ENCODE measurements at places on chromosomes 1 and 21.

GRCh38 chr1:193971595-193971994 lies 785.2 kb upstream of the B3GALT2 start:
- no peak for DNase-seq

DNA sequence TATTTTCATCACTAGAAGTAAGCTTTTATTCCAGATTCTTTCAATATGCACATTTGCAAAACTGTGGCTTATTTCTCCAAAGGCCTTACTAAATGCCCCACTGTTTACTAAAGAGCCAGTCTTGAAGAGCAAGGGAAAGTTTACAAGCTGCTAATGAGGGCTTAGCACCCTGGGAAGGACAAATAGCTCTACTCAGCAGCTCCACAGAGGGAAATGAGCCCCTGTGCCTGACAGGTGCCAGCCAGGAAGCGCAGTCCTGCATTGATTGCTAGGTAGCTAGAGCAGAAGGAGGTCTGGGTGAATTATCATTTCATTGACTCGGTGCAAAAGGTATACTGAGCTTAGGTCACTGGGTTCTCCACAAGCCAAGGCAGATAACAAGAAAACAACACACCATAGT lies 307.0 kb downstream of the SETD4 start:
- DNase-seq, result no peak

GRCh38 chr1:38285807-38286530 lies 239.4 kb upstream of the POU3F1 start:
- DNase-seq, result no peak

DNA sequence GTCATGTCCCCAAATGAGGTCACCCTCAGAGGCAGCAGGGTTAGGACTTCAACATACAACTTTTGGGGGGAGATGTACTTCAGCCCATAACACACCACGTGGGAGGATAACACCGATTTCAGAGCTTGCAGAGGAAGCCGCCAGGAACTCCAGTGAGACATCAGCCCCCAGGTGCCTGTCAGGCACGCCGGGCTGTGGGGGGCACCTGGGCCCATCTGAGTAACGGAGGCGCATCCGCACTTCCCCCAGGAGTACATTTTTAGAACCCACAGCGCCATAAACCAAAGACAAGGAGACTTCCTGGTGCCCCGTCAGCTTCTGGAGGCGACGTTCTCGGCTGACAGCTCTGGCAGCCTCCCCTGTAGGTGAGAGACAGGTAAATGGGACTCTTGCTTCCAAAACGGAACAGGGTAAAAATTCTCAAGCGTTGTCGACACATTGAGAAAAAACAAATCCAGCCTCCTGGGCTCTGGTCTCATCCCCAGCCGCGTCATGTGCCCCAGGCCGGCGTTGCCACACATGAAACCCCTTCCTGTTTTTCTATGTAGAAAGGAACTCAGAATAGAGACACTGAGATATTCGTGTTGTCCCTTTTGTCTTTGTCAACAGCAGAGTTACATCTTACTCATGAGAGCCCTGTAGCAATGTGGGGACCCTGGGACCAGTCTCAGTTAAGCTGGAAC lies 93.3 kb downstream of the PDE9A start:
- DNase-seq, result no peak

DNA sequence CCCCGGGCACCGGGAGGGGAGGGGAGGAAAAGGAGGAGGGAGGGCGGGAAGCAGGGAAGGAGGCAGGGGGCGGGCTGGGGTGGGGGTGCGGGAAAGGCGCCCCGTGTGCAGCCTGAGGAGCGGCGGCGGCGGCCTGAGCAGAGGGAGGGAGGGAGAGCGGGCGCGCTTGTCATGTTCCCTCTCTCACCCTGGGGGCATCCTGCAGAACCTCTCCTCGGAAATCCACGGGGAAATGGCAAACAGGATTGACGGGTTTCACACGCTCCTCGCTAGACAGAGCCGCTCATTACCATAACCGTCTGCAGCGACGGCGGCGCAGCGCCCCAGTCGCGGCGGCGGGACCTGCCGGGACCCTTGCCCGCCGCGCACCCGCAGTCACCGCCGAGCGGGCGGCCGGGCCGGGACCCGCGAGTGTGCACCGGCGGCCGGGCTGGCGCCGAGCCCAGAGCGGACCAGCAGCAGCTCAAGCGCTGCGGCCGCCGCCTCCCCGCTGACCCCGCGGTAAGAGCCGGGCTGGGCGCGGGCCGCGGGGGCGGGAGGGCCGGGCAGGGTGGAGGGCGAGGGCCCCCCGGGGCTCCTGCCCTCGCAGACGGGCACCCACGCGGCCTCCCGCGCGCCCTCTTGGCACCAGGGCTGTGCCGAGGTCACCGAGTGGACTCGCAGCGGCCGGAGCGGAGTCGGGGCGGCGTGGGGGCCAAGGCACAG lies at the start of gene SERTAD4:
Gene SERTAD4, plus strand, starts transcription at position 286 of the 705 bp plus-strand sequence. CDS start 5,165 bp downstream, outside the sequence.
- no peak for DNase-seq

DNA sequence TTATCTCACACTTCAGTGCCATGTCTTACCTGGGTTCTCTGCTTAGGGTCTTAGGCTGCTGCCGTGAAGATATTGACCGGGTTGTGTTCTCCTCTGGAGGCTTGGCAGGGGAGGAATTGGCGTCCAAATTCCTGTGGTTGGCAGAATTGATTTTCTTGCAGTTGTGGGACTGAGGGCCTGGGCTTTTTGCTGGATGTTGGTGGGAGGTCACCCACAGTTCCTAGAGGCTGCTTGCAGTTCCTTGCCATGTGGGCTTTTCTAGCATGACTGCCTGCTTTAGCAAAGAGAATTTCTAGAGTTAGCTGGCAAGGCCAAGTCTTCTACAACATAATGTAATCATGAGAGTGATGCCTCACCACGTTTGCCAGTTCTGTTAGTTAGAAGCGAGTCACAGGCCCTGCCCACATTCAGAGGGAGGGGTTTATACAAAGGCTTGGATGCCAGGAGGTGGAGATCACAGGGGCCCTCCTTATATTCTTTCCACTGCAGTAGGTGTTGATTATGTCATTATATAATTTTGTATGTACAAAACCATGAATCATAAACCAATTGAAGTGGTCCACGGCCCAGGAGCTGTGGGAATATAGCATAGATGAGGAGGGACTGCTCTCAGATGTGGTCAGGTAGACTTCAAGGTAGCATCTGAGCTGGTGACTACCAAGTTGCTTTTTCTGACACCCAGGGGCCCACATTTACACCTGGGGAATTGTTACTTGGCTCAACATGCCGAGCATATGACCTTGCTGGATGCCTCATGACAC lies 6.6 kb downstream of the UBL4B start:
- no peak for DNase-seq

DNA sequence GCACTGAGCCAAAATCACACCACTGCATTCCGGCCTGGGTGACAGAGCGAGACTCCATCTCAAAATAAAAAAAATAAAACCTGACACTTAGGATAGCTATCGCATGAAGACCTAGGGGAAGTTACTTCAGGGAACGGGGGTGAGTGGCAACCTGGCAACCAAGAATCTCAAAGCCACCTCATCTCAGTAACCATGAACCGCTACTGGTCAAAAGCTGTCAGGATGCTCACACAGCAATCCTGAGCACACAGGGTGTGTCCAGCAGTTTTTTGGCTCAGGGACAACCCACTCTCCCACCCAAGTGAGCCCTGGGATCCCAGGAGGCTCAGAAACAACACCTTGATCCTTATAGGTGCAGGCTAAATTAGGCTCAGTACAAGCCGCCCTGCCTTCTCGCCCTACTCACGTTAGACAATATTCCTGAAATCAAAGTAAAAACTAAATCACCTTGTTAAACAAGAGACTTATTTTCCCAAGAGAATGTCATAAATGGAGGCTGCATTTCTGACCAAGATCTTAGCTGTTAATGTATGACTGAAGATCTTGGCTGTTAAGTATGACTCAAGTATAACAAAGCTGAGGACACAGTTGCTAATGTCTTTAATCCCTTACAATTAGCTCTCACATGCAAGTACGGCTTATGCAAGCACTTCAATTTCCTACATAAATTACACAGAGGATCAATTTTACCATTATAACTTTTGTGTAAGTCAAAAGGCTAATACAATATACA lies 48.3 kb upstream of the NADK start:
- DNase-seq, result no peak

DNA sequence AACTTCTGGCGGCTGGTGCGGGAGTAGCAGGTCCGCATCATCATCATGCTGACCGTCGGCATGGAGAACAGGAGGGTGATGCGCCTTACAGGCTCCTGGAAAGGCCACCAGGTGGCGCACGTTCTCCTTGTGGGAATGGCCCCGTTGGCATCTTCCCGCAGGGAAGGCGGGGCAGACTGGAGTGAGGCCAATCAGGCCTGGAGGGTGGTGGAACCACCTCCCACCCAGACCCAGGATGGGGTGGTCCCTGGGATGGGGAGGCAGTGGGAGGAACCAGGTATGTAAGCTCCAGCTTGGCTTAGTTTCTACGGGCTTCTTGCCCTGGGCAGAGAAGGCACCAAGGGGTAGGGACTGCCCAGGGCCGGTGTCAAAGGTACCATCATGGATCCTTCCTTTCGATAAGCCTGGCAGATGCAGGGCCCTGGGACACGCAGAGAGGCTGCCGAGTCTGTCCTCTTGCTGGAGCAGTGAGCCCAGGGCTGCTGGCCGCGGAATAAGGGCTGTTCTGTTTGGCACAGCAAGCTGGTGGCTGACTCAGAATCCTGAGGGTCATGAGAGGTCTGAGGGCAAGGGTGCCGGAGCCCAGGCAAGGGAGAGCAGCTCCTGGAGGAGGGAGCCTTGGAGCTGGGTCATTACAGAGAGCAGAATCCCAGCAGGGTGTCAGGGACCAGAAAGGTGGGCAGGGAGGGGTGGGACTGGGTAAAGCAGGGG lies 8.7 kb upstream of the LGR6 start:
- no peak for DNase-seq

- DNase-seq, result no peak
Measured at GRCh38 chr1:76105372-76105771, 30.8 kb downstream of the ST6GALNAC3 start.

GRCh38 chr1:206578978-206579374 lies 33.3 kb downstream of the EIF2D start:
- no peak for DNase-seq

DNA sequence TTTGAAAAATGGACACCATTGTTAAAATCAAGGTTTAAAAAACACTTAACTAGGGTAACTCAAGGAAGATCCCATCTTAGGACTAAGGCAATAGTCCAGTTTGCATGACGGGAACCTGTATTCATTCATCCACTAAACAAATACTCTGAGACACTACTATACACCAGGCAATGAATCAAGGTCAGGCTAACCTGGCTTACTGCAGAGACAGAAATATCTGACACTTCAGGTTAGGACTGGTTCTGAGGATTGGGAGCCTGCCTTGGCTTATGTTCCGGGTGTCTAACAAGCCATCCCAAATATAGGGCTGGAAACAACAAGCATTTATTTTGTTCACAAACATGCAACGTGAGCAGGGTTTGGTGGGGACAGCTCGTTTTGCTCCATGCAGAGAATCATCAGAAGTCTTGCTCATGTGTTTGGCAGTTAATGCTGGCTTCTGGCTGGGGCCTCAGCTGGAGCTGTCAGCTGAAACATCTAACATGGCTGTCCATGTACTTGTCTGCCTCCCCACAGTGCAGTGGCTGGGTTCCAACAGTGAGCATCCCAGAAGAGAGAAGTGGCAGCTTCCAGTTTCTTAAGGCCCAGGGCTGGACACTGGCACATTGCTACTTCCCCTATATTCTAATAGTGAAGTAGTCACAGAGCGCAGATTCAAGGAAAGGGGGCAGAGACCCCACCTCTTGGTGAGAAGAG lies 37.0 kb upstream of the CAMK1G start:
- DNase-seq, result no peak

DNA sequence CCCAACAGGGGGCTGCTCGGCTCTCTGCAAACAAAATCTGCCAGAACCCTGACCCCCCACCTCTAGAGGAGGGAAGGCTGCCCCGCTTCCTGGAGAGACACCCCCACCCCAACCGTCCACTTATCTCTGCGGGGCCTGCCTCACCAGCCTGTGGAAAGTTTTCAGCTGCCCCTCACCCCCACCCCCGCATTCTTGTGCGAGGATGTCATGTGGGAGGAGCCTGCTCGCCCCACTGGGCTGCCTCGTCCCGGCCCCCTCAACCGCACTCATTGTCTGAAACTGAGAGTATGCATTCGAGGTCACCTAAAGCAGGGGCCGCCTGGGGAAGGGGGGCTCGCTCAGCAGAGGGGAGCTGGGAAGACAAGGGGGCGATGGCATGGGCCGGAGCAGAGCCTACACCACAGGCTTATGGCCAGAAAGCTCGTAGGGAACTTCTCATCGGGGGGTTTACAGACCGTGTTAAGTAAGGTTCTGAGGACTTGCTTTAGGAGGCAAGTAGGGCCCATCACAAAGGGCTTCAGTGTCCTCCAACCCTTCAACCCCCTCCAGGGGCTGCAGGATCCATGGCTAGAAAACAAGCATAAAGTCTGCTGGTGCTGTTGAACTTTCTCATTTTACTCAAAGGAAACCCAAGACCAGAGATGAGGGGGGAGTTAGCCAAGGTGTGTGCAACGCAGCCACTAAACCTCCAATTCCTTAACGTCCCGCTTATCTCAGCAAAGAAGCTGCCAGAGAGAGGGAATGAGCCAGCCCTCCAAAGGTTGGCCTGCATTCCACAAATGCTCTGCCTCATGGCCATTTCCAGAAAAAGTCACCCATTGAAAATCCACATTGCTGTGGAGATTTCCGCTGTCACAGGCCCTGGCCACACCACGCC lies 9.4 kb downstream of the EPHA2 start:
- no peak for DNase-seq

DNA sequence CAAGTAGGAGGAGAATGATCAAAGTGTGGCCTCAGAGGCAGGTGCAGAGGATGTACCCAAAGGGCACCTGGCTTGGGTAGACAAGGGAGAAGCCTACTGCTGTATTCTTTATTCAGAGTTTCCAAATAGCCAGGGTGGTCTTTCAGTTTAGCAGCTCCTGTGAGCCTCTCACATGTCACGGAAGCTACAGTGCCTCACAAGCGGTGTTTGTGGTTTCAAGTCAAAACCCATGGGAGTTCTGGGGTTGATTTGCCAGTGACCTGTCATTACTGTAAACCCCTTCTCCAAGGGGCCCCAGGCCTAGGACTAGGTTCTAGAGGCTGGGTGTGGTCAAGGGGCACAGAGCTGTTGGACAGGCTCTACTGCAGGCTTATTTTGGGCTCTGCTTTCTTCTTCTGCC lies 10.2 kb upstream of the IL10 start:
- DNase-seq, result no peak

DNA sequence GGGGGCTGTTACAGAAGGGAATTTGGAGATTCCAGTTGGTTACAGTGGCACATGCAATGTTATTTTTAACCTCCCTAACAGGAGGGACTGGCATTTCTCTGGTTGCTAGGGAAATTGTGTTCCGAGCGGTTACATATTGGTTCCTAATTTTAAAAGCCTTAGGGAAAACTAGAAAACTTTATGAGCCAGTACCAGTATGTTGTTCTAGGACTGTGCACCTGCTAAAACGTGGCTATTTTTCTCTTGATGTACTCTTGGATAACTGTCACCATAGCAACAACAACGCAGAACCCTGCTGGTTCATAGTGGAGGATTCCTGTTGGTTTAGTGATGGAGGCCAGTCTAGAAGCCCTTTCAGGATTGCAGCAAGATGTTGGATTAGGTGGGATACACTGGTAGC lies 68.9 kb upstream of the PGBD5 start:
- DNase-seq, result no peak

GRCh38 chr1:22327411-22327810 lies 124.2 kb upstream of the ZBTB40 start:
- no peak for DNase-seq

Measured in cortex of kidney (tissue), 1 donor.